ENCODE measurements at places on chromosomes 3 and 15.

DNA sequence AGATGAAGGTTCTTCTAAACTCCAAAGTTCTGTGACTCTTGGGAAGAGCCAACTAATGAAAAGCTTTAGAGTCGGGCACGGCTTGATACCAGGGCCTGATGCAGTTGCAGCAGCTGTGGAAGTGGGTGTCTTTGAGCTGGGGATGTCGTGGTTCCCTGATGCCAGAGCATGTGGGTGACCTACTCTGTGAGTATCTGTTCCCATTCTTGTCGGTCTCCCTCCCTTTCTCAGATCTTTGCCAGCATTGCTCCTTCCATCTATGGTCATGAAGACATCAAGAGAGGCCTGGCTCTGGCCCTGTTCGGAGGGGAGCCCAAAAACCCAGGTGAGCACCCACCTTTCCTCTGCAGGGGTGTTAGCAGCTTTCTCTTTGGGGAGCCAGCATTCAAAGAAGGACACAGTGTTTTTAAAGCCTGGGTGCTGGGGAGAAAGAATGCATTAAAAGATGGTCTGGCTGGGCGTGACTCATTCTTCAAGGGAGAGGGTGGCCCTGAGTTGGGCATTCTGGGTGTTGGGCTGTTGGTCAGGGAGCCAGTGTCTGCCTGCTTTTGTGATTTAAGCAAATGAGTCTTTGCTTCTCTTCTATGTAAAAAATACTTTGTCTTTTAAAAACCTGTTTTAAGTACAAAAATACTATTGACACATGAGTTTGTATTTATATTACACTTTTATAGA is 13.2 kb upstream of the PODXL2 start:
- no peak for DNase-seq

DNA sequence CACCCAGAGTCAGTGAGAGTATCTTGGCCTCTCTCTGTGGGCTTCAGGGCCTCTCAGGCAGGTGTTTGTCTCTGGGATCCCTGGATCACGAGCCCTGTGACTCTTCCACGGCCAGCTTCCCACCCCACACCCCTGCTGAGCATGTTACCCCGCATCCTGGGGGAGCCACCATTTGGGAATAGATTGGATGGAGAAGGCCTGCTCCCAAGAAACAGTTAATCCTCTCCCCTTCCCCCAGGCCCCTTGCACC is 15.5 kb upstream of the SRP14 start:
- no peak for DNase-seq

- no peak for DNase-seq
Observed at GRCh38 chr3:129318921-129319320, 40.3 kb downstream of the HMCES start.

- DNase-seq, result no peak
Observed at GRCh38 chr15:76338486-76339304, 2.1 kb downstream of the ISL2 start.

- no peak for DNase-seq
Observed at GRCh38 chr15:31221936-31222515, 104.6 kb upstream of the KLF13 start.

DNA sequence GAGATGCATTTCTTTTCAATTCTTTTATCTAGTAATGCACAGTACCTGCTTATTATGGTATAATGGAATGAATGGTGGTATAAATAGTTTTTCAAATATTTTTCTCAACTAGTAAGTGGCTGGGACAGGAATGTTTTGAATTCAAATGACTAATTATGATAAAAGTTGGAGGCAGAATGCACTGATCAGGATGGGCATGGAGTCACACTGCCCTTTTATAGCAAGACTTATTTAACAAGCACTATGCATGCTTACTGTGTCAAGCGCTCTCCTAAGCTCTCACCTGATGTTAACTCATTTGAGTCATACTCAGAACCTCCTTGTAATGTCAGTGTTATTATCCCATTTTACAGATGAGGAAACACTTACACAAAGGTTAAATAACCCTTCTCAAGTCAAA is 221.8 kb downstream of the FEZF2 start:
- no peak for DNase-seq

DNA sequence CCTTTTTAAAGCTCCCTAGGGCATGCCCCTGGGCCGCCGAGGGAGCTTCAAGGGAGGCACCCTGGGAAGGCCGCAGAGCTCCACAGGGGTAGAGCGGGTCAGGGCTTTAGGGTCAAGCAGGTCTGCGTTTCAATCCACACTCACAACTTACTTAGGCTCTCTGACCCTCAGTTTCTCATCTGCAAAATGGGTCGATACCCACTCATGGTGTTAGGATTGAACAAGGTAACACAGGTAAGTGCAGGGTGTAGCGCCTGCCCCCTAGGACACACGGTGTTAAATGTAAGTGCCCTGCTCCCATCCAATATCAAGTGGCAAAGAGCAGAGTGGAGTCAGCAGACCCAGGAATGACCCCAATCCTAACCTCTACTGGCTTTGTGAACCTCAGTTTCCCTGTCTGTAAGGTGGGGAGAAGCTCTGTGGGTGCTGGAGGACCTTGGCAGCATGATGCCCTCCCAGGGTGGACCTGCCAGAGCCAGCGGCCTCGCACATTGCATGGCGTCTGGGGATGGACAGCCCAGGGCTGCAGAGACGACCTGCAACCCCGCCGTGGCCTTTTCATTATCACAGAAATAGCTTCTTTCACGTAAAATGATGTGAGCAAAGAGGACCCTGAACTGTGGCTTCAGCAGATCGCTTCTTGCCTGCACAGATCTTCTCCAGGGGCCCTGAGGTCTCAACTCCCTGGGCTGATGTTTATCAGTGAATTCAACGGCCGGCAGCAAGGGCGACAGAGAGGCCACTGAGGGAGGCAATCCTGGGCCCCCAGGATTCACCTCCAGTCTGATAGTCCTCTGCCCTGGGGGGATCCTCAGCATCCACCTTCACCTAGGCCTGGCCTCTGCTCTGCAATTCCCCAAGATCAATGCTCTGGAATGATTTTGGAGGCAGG is 138.5 kb downstream of the CHSY1 start:
- no peak for DNase-seq

- DNase-seq, result no peak
Observed at GRCh38 chr15:78069462-78070029, 8.0 kb downstream of the TBC1D2B start.
